Activated CD8-positive, alpha-beta memory T cell treated with anti-CD3 and anti-CD28 coated beads, Interleukin-2, amount 10 ng/mL, durations not matched to agents 7 days and 5 days (primary cell): ENCODE measurements at places on chromosomes 3 and 15. TPM values are rescaled to one million over a fixed set of nuclear protein-coding genes. Genes with fewer than 3 reads are reported as not detected.

DNA sequence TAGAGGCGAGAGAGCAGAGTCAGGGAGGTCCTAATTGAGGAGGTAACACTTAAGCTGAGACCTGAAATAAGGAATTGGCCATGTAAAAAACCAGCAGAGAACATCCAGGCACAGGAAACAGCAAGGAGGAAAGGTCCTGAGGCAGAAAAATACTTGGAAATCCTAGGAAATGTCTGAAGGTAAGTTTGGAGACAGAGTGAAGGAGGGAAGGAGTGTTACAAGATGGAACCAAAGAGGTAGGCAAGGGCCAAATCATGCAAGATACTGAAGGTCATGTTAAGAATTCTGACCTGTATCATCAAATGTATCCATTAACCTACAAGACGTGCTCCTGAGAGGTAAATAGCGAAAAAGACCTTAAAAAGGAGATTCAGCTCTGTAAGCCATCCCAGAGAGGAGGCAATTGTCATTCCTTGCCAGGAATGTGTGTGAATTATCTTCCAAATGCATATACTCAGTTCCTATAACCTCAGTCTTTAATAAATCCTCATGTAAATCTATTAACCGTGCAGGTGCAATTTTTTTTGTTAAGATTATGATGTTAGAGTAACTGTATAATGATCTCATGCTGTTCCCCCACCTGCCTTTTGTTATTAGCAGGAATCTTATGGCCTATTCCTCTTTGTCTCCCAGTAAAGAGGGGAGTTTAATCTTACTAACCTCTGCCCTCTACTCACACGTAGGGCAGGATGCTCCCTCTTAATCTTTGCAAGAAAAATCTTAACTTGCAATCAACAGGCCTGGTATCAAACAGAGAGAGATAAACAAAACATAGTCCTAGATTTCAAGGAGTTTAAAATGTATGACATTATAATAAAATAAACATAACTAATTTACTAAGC is 166.9 kb downstream of the ULK4 start:
- no peak for DNase-seq

DNA sequence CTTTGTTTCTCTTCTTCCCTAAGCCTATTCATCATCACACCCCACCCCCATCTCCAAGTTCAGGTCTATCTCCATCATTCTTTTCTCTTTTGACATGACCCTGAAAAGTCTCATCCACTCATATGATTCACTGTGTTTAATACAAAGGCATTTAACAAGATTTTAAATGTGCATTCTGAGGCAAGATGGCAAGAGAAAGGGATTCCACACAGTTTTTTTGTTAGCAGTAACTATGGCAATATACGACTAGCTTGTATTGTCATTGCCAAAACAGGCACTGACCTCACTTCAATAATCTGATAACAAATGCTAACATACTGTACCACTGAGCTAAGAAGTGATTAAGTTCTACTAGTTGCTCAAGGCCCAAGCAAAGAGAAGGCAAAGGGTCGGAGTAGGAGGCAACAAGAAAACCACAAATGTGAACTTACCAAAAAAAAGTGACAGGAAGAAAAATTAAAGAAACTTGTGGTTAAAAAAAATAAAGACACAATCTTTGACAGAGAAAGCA is 53.2 kb downstream of the FBN1 start:
- DNase-seq, result no peak

The CYP11A1 gene
- total RNA-seq, result not detected

- no peak for DNase-seq
Measured at GRCh38 chr3:152976239-152976638, 141.3 kb downstream of the P2RY1 start.

- no peak for DNase-seq
Measured at GRCh38 chr15:53984221-53984620, 6.0 kb downstream of the UNC13C start.

The OXTR gene
- 1.3 TPM for total RNA-seq

- peak; percentile 77 for DNase-seq
Measured at GRCh38 chr3:46998121-46998851, 18.8 kb downstream of the NBEAL2 start.

The GNB4 gene
- 13.8 TPM for total RNA-seq

The ARIH2 gene
- total RNA-seq, result 118 TPM

GRCh38 chr3:143068059-143068458 is 51.5 kb upstream of the CHST2 start:
- DNase-seq, result no peak

The TOMM70 gene
- 38.9 TPM for total RNA-seq

- peak; percentile 19 for DNase-seq
Measured at GRCh38 chr3:10524270-10524669, 18.9 kb upstream of the ATP2B2 start.

The STARD9 gene
- total RNA-seq, result 9.6 TPM
